Activated CD4-positive, alpha-beta T cell treated with anti-CD3 and anti-CD28 coated beads, Interleukin-10, Interleukin-2, amounts not matched to agents 100 ng/mL and 50 ng/mL, durations not matched to agents 16 hours and 8 hours (primary cell): ENCODE measurements at places on chromosomes 4 and X.

GRCh38 chr4:111681751-111682150 is 463.5 kb upstream of the FAM241A start:
- DNase-seq = no peak

DNA sequence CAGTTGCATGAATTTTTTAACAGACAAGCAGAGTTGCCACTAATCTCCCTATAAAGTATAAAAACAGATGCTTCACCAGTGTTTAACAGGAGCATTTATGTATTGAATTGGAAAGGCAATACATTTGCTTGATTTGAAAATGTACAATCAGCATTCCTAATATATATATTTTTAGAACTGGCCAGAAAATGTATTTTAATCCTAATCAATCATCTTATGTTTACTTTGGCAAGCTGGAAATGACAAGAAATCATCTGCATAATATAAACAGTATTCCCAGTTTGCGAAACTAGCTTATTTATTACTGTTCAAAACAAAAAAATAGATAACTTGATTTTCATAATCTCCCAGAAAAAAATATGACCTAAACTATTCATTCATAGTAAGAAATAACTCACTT is 123.9 kb downstream of the TBCK start:
- no peak for DNase-seq

DNA sequence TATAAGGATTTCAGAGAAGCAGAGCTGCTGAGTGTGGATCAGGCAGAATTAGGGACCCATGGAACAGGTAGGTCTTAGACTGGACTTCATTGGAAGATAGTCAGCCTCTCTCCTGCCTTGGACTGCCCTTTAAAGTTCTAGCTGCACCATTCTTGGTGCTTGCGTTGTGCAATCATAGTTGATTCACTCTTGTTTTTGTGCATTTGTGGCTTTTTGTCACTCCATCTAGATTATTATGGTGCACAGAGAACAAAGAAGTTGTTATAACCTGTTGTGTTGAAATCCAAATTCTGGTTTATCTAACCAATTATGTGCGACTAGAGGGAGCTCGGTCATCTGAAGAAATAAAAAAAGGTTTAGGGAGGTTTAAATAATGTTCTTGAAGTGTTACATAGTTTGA is 59.3 kb downstream of the JADE1 start:
- DNase-seq = no peak

- no peak for DNase-seq
These were observed 17.7 kb upstream of the AP1AR start for GRCh38 chr4:112213856-112214255.

- DNase-seq = no peak
These were observed 22.0 kb downstream of the DHRSX start for GRCh38 chrX:2478546-2479419.

DNA sequence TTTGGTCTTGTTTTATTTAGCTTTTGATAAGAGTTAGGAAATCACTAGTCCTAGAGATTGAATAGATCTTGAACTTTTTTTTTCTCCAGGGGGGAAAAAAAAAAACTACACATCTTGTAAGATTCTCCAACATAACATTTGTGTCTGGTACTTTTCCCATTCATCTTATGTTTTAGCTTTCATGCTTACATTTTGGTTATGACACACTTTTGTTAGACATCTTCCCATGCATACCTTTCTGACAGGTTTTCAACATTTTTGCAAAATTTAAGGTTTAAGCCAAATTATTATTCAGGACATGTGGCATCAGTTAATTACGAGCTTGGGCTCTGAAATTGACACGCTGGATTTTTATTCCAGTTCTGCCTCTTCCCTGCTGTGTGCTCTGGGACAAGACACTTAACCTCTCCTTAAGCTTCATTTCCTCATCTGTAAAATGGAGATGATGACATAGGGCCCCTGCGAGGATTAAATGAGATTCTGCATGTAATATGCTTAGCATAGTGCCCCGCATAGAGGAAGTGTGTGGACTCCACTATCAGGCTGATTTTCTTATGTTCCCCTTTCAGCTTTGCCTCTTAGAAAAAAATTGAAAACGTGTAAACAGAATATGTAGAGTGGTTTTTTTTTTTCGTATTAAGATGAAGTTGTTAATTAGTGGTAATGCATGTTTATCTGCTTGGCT is 5.3 kb downstream of the KIT start:
- no peak for DNase-seq

- DNase-seq = no peak
These were observed 2.4 kb upstream of the HGFAC start for GRCh38 chr4:3439391-3439790.

DNA sequence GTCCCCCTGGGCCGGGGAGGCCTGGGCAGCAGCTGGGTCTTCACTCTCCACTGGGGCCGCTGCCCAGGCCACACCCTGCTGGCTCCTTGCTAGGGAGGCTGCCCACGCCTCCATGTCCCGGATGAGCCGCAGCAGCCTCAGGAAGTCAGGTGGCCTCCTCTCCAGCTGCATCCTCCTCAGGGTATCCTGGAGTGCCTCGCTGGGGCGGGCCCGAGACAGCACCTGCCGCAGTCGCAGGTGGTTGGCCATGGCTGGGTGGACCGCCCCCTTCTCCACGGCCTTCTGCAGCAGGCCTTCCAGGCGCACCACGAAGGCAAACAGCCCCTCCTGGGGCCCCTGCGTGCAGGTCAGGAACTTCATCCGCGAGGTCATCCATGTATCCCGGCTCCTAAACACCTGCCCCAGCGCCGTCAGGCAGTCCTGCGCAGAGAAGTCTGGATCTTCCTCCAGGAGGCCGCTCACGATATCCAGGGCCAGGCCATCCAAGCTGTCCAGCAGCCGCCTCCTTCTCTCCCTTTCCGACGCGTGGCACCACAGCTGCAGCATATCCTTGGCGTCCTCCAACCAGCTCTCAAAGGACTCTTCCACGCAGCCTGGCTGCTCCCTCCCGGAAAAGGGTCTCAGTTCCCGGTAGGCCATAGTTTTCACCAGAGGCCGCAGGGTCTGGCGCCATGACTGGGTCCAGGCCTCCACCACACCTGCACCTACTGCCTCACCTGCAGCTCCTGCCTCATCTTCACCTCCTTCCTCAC is 2.1 kb downstream of the PNMA6F start:
- DNase-seq = no peak

DNA sequence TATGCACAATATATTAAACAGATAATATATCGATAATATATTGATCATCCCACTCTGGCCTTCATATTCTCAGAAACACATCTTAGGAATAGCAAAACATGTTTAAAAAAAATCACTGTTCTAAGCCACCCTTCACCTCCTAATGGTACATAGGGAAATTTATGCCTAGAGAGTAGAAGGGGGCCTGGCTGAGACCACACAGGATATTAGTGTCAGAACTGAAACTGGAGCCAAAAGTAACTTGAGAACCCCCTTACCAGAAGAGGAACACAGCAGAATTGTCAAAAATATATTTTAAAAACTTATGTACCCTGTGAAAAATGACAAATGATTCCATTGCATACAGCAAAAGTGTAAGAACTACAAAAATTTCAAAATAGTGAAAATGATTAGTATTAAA is 173.1 kb downstream of the VSIG4 start:
- no peak for DNase-seq

GRCh38 chr4:21544415-21544814 is 404.2 kb downstream of the KCNIP4 start:
- DNase-seq = no peak

DNA sequence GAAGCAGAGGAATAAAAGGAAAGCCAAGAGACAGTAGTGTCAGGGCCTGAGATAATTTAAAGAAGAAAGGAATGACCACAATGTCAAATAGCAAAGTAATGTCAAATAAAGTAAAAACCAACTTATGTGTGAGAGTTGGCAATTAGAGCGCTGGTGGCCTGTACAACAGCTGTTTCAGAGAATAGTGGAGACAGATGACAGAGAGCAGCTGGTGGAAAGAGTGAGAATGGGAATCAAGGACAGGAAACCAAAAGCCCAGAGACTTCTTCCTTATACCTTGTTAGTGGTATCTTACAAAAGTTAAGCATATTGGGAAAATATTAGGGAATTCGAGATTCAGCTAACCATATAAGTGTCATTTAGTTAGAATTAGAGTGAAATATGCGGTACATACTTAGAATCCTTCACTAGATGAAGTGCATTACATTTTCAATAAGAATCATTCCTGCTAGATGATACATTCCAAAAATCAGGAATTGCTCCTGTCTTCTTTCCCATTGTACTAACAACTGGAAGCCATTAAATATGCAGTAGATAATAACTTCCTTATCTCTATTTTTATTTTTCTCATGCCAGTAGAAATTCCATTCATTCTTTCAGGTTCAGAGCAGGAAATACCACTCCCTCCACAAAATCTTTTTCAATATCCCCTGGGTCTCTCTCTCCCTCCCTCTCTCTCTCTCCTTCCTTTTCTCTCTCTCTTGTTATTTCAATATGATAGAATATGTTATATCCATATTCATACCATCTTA is 525.4 kb downstream of the CENPC start:
- DNase-seq = no peak

DNA sequence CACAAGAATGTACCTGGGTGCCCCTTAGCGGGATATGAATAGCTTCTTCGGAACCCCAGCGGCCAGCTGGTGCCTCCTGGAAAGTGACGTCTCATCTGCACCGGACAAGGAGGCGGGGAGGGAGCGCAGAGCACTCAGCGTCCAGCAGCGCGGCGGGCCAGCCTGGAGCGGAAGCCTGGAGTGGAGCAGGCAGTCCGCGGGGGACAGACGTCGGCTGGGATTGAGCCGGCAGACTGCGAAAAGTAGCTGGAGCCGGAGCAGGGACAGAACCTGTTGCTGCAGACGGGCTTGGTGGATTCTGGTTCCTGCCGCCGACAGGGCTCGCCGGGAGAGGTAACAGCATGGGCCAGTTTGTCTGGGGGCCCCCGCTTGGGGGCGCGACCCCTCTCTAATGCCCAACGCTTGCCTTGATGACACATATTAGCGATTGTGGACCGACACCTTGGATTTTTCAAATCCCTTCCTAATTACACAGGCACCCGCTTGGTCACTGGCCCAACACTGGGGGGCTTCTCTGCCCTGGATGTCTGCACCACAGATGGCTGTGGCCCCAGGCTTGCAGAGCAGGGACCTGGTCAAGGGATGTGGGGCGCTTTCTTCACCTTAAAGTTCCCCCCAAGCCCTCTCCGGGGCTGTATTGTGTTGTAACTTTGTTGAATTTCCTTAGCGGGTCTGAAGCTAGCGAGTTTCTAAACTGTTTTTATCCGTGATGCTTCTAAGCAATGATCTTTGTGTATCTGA is at the start of gene NPFFR2:
Gene NPFFR2, plus strand, starts transcription at position 133 of the 741 bp plus-strand sequence. CDS start 96,592 bp downstream, outside the sequence.
- DNase-seq = no peak

DNA sequence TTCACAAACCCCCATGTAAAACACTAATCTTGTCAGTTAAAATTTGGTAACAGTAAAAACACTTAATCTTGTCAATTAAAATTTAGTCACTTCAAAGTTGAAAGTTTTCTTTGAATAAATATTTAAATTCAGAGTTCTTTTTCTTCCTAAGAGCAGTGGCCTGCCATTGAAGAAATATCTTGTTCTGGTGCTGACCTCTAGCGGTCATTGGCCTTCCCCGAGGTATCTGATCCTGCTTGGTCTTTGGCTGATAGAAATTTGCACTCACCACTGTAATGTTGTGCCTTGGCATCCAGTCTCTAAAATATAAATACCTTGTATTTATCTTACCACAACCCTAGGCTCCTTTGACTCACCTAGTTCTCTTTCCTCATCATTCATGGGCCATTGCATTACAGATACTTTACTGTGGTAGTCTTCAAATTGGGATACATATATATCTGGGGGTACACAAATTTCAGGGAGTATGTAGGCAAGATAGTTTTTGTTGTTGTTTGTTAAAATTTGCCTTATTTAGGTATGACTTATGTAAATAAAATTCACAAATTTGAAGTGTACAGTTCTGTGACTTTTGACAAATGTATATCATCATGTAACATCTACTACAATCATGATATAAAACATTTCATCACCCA is 6.7 kb upstream of the ART3 start:
- DNase-seq = peak; percentile 86

- DNase-seq = no peak
These were observed 3.4 kb upstream of the SRPK3 start for GRCh38 chrX:153777261-153778090.

- peak; percentile 68 for DNase-seq
These were observed 37.7 kb upstream of the TASL start for GRCh38 chrX:30615229-30615628.

DNA sequence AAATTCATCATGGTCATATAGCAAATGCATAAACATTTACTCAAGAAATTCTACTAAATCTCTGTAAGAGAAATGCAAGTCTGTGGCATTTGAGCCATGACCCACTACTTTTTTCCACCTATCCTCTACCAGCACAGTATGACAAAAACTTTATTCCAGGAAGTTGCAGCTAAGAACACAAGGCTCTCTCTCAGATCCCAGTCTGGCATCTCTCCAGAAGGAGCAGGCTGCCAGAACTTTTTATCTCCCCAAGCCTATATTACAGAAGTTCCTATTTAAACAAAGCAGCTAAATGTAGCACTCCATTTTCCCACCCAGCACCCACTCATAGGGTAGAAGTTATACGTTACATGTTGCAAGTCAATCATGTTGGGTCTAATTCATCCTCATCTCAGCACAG is 49.3 kb upstream of the EPGN start:
- no peak for DNase-seq

DNA sequence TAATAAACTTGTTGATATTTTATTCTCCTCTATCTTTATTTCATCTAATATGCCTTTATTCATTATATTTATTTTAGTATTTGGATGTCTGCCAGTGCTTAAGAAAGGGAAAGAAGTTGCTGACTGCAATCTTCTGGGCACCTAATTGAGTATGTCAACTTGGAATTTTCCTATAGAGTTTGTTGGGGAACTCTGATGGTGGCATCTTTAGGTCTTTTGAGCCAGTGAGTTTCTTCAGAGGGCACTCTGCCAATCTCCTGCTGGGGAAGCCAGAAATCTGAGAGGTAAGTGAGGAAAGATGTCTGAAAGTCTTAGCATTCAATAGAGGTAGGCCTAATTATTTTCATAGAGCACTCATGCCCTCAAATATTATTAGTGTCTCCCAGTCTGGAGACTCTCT is 475.0 kb downstream of the GABRG1 start:
- DNase-seq = no peak

DNA sequence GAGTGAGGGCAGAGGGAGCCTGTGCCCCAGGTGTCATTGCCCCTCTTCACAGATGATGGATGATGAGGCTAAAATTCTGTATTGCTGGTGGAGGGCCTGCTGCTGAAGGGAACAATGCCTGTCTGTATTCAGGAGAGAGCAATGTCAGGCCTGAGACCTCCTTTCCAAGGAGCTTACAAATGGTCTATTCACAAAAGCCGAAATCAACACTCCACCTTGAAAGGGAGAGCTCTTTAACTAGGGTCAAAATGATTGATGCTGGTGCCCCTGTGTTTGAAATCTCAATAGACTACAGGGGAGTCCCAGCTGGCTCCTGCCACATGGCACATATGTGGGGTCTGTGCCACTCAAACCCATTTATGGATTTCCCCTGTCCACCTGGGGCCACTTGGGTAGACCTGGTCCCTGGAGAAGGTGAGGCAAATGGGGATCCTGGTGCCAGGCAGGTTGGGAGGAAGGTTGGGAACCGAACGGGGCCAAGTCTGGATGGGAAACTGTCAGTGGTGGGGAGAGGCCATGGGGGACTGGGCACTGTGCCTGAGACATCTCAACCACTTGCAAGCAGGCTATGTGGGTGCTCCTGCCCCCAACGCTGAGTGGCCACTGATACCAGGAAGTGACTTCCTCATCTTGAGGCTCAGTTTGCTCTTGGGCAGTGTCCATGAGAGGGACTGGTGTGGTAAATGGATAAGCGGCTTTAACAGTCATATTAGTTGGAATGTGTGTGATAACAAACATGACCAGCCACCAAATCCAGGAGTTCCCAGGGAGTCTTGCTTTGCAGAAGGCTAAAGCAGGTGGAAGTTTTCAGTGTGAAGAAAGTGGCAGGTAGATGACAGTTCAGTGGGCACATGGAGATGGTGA is 223.8 kb upstream of the PSAPL1 start:
- no peak for DNase-seq
